ENCODE measurements at places on chromosomes 7 and 10. TPM values are rescaled to one million over a fixed set of nuclear protein-coding genes. Genes with fewer than 3 reads are reported as not detected.
A peak's percentile ranks its signal among the peaks of the same experiment; 100 is the strongest.

PRRT4 gene
- 32.9 TPM for polyA plus RNA-seq

DNA sequence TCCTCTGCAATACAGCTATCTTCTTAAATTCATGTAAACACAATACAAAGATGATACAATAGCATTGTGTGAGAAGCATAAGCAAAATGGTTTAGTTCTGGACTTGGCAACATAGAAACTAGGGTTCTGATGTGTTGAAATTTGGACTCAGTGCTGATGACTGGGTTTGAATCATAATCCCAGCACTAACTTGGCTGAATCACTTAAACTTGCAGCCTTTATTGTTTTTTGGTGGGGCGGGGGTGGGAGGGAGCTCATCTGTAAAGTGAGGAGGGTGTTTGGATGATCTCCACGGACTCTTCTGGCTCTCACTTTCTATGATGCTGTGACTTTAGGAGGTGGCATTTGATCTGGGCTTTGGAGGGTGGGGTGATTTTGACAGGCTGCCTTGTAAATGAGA is 158.2 kb downstream of the WNT2 start:
- DNase-seq, result no peak

GRM8 gene
- 1.1 TPM for polyA plus RNA-seq

DNA sequence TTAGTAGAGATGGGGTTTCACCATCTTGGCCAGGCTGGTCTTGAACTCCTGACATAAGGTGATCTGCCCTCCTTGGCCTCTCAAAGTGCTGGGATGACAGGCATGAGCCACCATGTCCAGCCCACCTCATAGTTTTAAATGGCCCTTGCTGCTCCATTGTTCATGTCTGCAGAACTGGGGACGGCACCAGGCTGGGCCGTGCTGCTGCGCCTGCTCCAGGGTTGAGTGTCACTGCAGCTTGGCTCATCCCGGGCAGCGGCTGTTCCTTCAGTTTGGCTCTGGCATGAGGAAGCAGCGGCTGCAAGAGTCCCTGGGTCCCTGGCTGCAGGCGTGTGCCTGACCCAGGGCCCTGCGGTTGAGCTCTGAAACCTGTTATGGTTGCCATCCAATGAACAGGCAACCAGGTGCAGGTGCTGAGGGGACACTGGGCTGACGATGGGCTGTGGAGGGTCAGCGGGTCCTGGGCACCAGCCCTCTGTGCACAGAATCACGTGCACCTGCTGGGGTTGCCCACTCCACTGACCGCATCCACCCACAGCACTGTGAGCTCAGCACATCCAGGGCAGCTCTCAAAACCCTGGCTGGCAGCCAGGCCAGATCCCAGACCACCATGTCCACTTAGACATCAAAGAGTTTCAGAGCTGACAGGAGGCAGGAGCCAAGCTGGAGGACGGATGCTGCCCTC is 70.2 kb upstream of the PPP2R2D start:
- DNase-seq, result no peak

GRCh38 chr10:89369156-89370105 is 8.4 kb upstream of the IFIT1B start:
- DNase-seq, result peak; percentile 54

CRHR2 gene
- polyA plus RNA-seq, result 1.9 TPM

DNA sequence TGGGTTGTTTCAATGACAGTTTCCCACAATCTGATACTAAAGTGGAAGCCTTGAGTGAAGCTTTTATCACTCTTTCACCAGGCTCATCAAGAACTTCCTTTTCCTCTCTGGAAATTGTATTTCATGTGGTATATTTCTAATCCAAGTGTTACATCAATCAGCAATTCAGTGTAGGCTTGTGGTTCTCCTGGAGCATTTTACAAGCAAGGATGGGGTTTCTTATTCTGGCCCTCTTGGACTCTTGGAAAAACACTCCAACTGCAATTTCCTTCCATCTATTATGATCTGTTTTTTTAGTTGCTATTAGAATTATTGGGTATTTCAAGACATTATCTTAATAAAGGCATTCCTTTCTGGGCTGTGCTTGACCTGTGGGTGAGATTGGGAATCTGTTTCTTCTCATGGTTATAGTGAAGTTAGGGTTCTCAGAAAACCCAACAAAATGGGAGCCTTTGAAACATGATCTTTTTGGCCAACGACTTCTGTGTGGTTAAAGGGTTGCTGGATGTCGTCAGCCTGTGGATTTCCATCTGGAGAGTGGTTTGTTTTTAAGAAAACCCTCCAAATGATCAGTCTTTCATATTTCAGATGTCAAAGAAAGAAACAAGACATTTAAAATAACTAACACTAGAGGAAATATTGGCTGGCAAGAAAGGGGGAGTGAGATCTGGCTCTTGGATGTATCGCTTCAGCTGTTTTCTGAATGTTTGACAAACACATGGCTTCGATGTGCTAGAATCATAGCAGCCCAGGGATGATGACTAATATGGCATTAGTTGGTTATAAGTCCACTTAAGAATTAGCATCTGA is 540.2 kb downstream of the LRMDA start:
- DNase-seq, result no peak

DNA sequence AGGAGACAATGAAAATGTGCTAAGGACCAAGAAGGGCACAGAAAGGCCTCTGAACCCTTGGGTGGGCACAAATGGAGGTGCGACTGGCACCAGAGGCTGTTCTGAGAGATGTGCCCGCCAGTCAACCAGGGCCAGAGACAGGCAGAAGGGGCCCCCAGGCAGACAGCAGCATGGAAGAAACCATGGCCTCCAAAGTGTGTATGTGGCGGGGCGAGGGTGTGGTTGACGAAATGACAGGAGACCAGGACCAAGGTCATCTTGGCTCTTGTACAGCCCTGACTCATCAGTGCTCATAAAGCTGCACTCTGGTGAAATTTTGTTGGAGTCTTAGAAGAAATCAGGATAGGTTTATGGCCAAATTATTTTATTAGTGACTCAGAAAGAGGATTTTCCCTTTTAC is 4.0 kb upstream of the MRPS24 start:
- no peak for DNase-seq

- DNase-seq, result no peak
These were observed 86.6 kb downstream of the RAPGEF5 start for GRCh38 chr7:22270371-22270770.

LGI1 gene
- polyA plus RNA-seq, result 34.3 TPM

DNA sequence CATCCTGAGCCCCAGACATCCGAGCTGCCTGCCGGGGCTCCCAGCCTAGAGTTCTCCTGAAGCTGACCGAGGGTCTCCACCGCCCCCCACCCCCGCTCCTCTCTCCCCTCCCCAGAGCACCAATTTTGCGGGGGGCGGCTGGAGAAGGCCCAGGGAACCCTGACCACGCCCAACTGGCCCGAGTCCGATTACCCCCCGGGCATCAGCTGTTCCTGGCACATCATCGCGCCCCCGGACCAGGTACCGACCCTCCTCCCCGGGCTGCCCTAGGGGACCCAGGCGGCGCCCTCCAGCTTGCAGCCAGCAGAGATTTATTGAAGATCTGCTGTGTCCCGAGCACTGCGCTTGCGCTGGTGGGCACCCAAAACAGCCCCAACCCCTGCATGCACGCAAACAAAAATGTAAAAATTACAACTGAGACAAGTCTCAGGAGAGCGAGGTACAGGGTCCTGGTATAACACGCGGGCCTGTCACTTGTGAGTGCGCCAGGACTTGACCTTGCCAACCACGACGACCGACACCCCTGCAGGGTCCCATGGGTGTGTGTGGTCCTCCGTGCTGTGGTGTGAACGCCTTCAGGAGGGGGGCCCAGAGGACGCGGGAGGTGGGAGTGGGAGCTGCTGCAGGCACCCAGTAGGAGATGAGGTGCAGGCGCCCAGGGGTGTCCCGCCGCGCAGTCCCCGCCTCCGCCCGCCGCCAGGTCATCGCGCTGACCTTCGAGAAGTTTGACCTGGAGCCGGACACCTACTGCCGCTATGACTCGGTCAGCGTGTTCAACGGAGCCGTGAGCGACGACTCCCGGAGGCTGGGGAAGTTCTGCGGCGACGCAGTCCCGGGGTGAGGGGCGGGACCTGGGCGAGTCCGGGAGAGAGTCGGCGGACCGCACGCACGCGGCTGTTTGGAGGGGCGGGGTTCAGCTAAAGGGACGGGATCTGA is 3.1 kb downstream of the PCOLCE start:
- no peak for DNase-seq

HABP2 gene
- 0.10 TPM for polyA plus RNA-seq

GRCh38 chr7:154372011-154372601 is 319.9 kb downstream of the DPP6 start:
- no peak for DNase-seq

DDX56 gene
- 54.0 TPM for polyA plus RNA-seq

CDC14C gene
- not detected for polyA plus RNA-seq

- no peak for DNase-seq
These were observed 55.3 kb downstream of the CH25H start for GRCh38 chr10:89151857-89152256.

RADIL gene
- polyA plus RNA-seq, result 3.7 TPM

DNA sequence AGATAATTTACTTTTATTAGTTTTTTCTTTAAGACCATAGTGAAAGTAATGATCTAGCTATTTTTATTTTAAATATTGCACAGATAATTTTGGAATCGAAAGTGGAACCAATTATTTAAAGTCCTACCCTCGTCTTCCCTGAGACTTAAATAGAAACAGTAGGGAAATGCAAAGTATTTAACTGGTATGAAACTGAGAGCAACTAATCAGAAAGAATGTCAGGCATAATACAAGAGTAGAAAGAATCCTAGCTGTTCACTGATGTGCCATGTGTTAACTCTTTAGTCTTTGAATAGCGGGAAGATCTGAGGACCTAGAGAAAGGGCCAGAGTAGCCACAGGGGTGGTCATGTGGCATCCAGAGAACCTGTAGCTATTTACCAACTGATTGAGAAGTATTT is 630.0 kb downstream of the NRG3 start:
- DNase-seq, result no peak

DNA sequence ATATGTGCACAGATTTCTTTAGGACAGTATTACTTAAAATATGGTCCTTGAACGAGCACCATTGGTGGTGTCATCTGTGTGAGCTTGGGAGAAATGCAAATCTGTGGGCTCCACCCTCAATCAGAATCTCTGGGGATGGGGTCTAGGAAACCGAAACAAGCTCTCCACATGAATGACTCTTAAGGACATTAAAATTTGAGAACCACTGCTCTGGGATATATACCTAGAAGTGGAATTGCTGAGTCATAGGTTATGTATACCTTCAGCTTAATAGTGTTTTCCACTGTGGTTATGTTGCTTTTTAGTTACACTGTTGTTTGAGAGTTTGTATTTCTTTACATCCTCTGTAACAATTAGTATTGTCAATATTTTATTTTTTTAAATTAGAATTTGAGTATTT is 24.0 kb downstream of the ZNRF2 start:
- no peak for DNase-seq

IFIT1B gene
- 0.25 TPM for polyA plus RNA-seq

GRCh38 chr10:131947631-131948347 is 33.9 kb downstream of the BNIP3 start:
- no peak for DNase-seq

CASP2 gene
- polyA plus RNA-seq, result 25.4 TPM

DNA sequence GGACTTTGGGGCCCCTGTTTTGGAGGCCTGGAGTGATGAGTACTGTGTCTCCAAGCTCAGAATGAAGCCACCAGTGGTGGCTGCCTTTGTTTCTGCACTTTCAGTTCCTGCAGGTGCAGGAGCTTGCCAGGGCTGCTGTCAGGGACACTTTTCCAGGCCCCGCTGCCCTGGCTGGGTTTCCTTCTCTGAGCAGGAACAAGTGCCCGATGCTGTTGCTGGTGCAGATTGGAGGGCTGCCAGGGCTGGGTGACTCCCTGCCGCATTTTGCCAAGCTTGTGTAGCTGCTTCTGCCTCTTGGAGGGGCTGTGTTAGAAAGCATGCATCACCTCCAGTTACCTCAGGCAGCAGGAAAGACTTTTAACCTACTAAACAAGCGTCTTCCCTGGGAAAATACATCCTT is 211.1 kb downstream of the MGMT start:
- DNase-seq, result no peak

DNA sequence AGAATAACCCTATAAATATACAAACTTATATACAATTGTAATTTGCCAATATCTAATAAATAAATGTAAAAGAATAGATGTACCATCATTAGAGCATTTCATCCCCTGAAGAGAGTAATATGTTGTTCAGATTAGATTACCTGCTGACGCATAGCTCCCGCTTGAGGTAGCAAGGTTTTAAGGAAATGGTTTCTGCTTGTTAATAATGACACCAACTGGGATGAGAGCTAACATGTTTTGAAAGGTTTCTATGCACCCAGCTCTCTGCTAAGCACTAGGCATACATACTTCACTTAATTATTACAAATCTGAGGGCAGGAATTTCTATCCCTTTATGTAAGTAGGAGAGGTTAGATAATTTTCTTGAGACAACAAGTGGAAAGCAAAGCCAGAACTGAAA is 1003.3 kb upstream of the SORCS1 start:
- no peak for DNase-seq

TMEM184A gene
- polyA plus RNA-seq, result 0.92 TPM

GRCh38 chr10:128316925-128317324 is 190.7 kb upstream of the MKI67 start:
- DNase-seq, result no peak

GRCh38 chr10:131079314-131079713 is 232.2 kb downstream of the TCERG1L start:
- no peak for DNase-seq

DNA sequence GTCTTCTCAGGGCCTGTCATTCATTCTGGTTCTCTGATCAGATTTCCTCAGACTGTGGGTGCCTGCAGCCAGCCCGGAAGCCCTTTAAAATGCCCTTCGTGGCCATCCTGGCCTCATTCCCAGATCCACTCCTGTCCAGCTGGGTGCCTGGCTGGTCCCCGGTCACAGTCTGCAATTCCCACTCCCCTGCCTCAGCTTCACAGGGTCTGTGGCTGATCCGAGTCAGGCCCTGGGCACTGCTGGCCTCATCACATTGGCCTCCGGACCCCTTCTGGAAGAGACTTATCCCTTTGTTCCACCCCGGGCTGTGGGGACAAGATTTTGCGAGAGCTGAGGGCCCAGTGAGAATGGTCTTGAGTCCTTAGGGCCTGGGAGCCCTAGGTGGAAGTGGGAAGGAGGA is 12.1 kb downstream of the DOCK1 start:
- DNase-seq, result no peak

- no peak for DNase-seq
These were observed 271.1 kb upstream of the SEMA3D start for GRCh38 chr7:85457911-85458310.

GRCh38 chr10:45325116-45325515 is 9.7 kb upstream of the OR13A1 start:
- no peak for DNase-seq

FERD3L gene
- polyA plus RNA-seq, result not detected

DNA sequence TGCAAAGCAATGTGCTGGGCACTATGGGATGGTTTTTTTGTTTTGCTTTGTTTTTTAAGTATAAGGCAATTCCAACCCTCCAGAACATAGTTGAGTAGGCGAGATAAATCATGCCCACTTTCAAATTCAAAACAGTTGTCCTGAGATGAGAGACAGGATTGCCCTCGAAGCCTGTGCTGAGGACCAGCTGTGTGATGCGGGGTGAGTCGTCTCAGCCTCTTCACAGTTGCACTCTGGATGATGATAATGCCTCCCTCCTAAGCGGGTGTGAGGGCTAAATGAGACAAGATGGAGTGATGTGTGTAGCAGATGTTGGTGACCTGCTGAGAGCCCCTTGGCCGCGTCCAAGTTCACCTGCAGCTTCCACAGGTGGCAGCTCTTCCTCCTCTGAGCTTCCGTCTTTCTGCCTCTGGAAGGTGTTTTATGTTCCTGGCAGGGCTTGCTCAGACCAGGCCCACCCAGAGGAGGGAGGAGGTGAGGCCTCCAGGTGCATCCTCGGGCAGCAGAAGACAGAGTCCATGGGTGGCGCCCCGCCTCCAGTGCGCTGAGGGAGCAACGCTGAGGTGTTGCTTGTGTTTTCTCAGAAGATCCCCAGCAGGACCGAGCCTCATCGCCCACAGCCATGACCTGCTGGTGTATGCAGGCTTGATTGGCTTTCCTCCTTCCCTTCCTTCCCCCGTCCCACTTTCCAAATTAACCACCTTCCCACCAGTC is 30.6 kb downstream of the ECHDC3 start:
- DNase-seq, result no peak

TCAF2 gene
- 22.4 TPM for polyA plus RNA-seq
